Activated CD4-positive, alpha-beta memory T cell treated with anti-CD3 and anti-CD28 coated beads for 36 hours (primary cell): ENCODE measurements at places on chromosomes 5 and 9.

DNA sequence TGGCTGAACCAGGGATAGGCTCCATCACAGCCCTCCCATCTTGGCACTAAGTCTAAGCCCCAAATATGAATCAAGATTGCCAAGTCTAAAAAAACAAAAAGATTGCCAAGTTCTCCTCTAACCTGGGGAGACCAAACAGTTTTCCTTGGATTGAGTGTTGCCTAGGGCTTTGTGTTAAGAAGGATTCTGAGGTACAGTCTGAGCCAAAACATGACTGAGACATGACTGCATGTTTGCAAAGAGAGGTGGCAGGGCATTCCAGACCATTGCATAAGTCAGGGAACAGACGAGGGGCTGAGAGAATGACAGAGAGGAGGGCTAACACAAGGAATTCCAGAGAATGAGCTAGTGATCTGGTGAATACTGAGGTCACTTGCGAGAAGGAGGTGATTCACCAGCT, 11.4 kb downstream of the LAMC3 start:
- H3K4me1 ChIP-seq = no peaks in the 10 kb centered on the region
- no peak for DNase-seq
- no peaks in the 10 kb centered on the region for H3K36me3 ChIP-seq
- H3K4me3 ChIP-seq = no peak overlapping the region
- peaks cover 15% of the 10 kb centered on the region for H3K27me3 ChIP-seq

DNA sequence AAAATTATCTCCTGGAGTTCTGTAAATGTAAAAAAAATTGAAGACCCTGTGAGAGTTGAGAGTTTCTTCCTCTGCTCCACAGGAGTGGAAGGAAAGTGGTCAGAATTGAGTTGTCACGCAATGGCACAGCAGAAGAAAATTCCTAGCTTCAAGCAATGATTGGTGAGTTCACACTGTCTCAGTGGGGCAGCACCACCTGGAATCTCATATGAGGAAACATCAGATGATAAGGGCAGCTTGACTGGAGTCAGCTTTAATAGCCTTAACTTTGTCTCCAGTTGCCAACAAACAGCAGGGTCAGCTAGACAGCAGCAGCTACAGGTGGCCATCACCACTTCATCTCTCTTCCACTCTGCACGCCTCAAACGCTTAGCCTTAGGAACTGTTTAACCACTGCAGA, 211.1 kb downstream of the EFNA5 start:
- no peak for DNase-seq
- H3K4me3 ChIP-seq = no peak overlapping the region
- H3K27ac ChIP-seq = no peak overlapping the region
- H3K36me3 ChIP-seq = no peaks in the 10 kb centered on the region
- peaks cover 11% of the 10 kb centered on the region for H3K27me3 ChIP-seq

- no peak for DNase-seq
- H3K4me1 ChIP-seq = no peaks in the 10 kb centered on the region
- no peak overlapping the region for H3K4me3 ChIP-seq
- H3K27me3 ChIP-seq = no peaks in the 10 kb centered on the region
- H3K36me3 ChIP-seq = no peaks in the 10 kb centered on the region
- no peak overlapping the region for H3K27ac ChIP-seq
These were observed 189.8 kb upstream of the TRIM32 start for GRCh38 chr9:116497095-116497890.

GRCh38 chr5:50667023-50667652, 701 bp downstream of the PARP8 start:
- H3K27ac ChIP-seq = peak overlapping the region; percentile 98
- DNase-seq = no peak
- H3K4me1 ChIP-seq = peaks cover 37% of the 10 kb centered on the region
- peaks cover 3% of the 10 kb centered on the region for H3K36me3 ChIP-seq

- no peaks in the 10 kb centered on the region for H3K27me3 ChIP-seq
- DNase-seq = no peak
- peaks cover 16% of the 10 kb centered on the region for H3K4me1 ChIP-seq
- no peak overlapping the region for H3K27ac ChIP-seq
These were observed 78.4 kb downstream of the ZNF354C start for GRCh38 chr5:179138568-179138925.

GRCh38 chr5:30997681-30998080, 195.8 kb upstream of the CDH6 start:
- no peaks in the 10 kb centered on the region for H3K4me1 ChIP-seq
- no peak for DNase-seq
- no peaks in the 10 kb centered on the region for H3K27me3 ChIP-seq
- H3K36me3 ChIP-seq = no peaks in the 10 kb centered on the region

DNA sequence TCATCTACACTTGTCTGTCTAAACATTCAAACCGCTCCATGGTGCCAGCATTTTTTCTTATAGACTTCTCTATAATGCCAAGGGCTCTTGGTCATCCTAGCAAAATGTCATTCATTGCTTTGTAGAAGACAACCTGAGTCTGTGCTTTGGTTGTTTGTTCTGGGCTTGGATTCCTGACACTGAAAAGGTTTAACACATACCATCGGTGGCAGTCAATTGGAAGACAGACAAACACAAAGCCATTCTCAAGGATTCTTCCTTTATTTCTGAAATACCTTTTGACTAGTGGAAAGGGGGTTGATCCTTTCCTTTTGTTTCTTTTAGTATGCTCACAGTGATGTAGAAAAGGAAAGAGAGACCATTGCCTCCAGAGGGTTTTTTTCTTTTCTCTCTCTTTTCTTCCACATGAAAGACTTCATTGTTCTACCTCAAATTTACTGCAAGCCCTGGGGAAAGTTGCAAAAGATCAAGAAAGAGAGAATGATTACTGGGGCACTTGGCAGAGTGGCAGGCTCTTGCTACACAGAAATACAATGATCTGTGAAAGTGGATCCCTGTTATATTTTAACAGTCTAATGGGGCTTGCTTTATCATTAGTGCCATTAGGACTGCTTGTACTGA, 66.4 kb upstream of the TMC1 start:
- no peak for DNase-seq
- H3K4me1 ChIP-seq = peaks cover 11% of the 10 kb centered on the region
- H3K27me3 ChIP-seq = no peaks in the 10 kb centered on the region
- no peak overlapping the region for H3K4me3 ChIP-seq

- no peaks in the 10 kb centered on the region for H3K4me1 ChIP-seq
- no peaks in the 10 kb centered on the region for H3K27me3 ChIP-seq
- no peak overlapping the region for H3K27ac ChIP-seq
- no peak for DNase-seq
- no peaks in the 10 kb centered on the region for H3K36me3 ChIP-seq
- H3K4me3 ChIP-seq = no peak overlapping the region
These were observed 59.2 kb upstream of the CPEB4 start for GRCh38 chr5:173828952-173829351.

DNA sequence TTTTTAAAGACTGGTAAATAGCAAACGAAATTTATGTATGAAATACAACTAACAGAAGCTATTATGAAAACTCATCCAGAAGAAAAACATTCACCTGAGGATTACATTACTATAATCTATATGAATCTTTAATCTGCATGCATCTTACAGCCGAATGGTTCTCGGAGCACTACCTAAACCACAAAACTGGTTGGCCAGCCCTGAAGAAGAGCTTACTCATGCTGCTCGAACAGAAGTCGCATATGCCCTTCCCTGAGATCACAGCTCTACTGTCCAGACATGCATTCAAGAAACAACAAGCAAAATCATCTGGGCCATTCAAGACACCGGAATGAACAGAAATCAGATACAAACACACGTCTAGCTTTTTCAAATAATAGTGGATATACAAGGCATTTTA, 931.0 kb upstream of the DMAC1 start:
- no peak for DNase-seq
- no peaks in the 10 kb centered on the region for H3K36me3 ChIP-seq
- peaks cover 4% of the 10 kb centered on the region for H3K27me3 ChIP-seq
- no peaks in the 10 kb centered on the region for H3K4me1 ChIP-seq
- no peak overlapping the region for H3K27ac ChIP-seq

DNA sequence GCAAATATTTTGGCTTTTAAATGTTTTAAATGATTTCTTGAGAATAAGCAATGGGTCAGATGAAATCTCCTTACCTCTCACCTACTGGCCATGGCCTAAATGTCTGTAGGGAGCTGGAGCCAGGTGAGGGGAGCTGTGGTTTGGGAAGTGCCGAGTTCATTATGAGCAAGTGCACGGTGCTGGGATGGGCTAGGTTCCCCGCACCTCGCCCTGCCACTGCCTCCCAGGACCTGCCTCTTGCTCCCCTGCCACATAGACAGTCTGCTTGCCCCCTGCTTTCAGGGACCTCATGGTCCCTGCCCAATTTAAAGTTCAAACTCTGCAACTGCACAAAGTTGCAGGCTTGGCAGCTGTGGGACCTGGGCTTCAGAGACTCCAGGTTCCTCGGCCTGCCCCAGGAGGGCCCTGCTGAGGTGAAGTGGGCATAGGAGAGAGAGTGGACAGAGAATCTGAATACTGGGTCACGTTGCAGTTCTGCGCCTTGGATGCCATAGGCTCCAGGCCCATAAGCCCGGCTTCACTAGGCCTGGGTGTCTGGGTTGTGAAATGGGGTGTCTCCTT, 5.4 kb downstream of the OR13J1 start:
- H3K27ac ChIP-seq = no peak overlapping the region
- H3K27me3 ChIP-seq = peaks cover 15% of the 10 kb centered on the region
- H3K36me3 ChIP-seq = no peaks in the 10 kb centered on the region

- no peak overlapping the region for H3K27ac ChIP-seq
- H3K4me3 ChIP-seq = no peak overlapping the region
- peaks cover 4% of the 10 kb centered on the region for H3K4me1 ChIP-seq
- no peaks in the 10 kb centered on the region for H3K36me3 ChIP-seq
These were observed 59.5 kb downstream of the RORB start for GRCh38 chr9:74556685-74557084.

- DNase-seq = no peak
- H3K27ac ChIP-seq = no peak overlapping the region
- no peaks in the 10 kb centered on the region for H3K36me3 ChIP-seq
- H3K27me3 ChIP-seq = no peaks in the 10 kb centered on the region
These were observed 93.9 kb upstream of the CTSV start for GRCh38 chr9:97132865-97133264.

- peaks cover 2% of the 10 kb centered on the region for H3K27me3 ChIP-seq
- no peak overlapping the region for H3K4me3 ChIP-seq
- DNase-seq = peak; percentile 32
- no peaks in the 10 kb centered on the region for H3K36me3 ChIP-seq
These were observed 4.0 kb upstream of the RANBP3L start for GRCh38 chr5:36305571-36306326.

DNA sequence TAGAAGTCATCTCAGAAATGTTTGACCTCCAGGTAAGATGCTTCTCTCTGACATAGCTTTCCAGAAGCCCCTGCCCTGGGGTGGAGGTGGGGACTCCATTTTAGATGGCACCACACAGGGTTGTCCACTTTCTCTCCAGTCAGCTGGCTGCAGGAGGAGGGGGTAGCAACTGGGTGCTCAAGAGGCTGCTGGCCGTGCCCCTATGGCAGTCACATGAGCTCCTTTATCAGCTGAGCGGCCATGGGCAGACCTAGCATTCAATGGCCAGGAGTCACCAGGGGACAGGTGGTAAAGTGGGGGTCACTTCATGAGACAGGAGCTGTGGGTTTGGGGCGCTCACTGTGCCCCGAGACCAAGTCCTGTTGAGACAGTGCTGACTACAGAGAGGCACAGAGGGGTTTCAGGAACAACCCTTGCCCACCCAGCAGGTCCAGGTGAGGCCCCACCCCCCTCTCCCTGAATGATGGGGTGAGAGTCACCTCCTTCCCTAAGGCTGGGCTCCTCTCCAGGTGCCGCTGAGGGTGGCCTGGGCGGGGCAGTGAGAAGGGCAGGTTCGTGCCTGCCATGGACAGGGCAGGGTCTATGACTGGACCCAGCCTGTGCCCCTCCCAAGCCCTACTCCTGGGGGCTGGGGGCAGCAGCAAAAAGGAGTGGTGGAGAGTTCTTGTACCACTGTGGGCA, 642 bp downstream of the CSF2 start:
- peak overlapping the region; percentile 69 for H3K27ac ChIP-seq
- H3K27me3 ChIP-seq = no peaks in the 10 kb centered on the region
- H3K4me1 ChIP-seq = peaks cover 63% of the 10 kb centered on the region
- DNase-seq = no peak

DNA sequence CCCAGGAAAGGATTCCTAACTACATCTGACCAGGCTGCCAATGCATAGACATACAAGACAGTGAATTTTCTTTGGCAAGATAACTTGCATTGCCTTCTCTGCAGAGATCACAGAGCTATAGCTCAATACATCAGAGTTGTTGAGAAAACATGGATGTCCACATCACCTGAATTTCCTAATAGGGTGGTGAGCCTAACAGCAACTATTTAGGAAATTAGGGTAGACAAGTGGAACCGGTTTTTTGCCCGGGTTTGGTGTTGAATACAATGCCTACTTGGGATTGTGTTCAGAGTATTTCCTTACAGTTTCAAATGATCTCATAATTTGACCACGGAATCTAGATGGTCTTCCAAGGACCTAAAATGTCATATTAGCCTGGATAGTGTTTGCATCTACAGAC, 262.7 kb downstream of the KIF4B start:
- no peaks in the 10 kb centered on the region for H3K4me1 ChIP-seq
- no peak overlapping the region for H3K27ac ChIP-seq
- no peaks in the 10 kb centered on the region for H3K36me3 ChIP-seq
- no peak for DNase-seq
- no peak overlapping the region for H3K4me3 ChIP-seq
- H3K27me3 ChIP-seq = peaks cover 5% of the 10 kb centered on the region

DNA sequence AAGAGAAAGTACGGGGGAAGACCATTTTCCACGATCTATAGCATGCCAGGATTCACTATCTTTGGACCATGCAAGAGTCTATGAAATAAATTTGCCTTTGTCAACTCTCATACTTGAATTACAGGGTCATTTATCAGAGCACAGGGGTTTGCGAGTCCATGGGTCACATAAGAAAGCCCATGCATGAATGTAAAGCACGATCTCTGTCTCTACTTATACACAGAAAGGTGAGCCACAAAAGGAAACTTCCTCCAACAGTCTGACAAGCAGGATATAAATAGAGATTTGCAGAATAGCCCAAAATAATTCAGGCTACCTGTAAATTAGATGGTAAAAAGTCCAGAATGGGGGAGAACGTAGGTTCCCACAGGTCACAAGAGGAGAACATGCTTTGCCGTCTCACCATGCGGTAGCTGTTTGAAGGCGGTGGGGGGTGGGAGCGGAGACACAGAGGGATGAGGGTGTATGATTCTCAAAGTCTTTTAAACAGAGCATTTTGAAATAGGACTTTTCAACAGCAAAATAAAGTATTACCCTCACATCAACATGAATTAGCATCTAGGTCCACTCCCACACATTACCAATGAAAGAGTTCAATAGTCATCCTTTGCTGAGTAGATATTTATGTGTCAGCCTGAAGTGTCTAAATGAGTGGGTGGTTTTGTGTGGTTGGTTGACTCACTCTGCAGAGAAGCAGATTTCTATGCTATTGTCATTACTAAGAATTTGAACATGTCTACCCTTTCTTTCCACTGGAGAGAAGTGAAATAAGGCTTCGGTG, 279.7 kb downstream of the EBF1 start:
- peak; percentile 27 for DNase-seq
- H3K4me3 ChIP-seq = no peak overlapping the region
- H3K36me3 ChIP-seq = peaks cover 12% of the 10 kb centered on the region
- H3K4me1 ChIP-seq = peaks cover 38% of the 10 kb centered on the region

DNA sequence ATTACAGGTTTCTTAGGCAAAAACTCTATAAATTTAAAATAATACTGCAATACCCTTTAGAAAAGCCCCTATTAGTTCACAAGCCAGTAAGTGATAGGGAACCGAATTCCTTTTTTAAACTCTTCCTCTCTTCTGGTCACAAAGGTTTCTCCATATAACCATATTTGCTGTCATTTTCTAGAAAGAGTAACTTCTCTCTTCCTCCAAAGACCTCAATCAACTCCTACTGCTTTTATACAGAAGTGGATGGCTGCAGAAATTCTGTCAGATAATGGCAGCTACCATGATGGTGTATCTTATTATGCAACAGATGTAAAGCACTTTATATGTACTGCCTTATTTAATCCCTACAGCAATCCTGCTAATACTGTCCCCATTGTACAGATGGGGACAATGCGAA, 6.2 kb downstream of the TUT7 start:
- H3K27ac ChIP-seq = peak overlapping the region; percentile 68
- peak overlapping the region; percentile 12 for H3K4me3 ChIP-seq
- peaks cover 51% of the 10 kb centered on the region for H3K36me3 ChIP-seq
- H3K27me3 ChIP-seq = no peaks in the 10 kb centered on the region
- no peak for DNase-seq
- peaks cover 49% of the 10 kb centered on the region for H3K4me1 ChIP-seq
